ENCODE measurements at places on chromosomes 6 and 20.

DNA sequence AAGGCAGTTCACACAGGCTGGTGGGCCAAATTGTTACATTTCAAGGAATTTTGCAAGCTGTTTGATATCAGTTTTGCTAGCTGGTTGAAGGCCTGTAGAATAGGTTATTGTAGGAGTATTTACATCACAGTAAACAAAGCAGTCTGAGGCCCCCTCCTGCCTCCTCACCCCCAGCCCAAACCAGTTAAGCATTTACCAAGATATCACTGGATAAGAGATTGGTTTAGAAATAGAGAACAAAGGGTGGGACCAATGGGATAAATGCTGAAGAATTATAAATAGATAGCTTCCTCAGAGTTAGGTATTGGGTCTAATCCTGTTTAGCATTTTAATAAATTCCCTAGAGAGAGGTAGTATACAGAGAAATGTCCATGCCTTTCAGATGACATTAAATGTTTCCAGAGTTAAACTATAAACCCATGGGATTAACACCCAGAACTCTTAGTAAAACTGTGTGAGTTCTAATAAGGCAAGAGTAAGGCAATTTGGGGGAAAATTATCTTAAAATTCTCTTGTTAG lies 2.3 kb upstream of the PHACTR2 start:
- DNase-seq: no peak

DNA sequence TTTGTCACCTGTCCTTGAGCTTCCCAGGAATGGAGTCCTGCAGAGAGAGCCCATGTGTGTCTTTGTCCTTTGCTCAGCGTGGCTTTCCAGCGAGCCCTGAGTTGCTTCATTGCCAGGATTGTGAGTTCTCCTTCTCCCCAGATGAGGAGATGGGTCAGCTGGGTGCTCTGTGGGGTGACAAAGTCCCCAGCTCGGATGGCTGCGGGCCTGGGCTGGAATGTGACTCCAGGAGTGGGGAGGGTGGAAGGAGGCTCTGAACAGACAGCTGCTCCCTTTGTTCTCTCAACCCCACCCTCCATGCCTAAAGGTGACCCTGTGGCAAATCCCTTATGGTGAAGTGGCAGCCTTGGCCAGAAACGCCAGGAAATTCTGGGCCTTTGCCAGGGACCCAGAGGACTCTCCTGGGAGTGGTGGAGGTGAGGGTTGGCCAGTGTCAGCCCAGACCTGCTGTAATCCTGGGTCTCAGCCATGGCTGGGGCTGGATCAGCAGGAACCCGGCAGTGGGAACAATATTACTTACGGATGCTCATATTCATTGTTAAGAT lies 44.4 kb upstream of the CST5 start:
- DNase-seq: no peak

DNA sequence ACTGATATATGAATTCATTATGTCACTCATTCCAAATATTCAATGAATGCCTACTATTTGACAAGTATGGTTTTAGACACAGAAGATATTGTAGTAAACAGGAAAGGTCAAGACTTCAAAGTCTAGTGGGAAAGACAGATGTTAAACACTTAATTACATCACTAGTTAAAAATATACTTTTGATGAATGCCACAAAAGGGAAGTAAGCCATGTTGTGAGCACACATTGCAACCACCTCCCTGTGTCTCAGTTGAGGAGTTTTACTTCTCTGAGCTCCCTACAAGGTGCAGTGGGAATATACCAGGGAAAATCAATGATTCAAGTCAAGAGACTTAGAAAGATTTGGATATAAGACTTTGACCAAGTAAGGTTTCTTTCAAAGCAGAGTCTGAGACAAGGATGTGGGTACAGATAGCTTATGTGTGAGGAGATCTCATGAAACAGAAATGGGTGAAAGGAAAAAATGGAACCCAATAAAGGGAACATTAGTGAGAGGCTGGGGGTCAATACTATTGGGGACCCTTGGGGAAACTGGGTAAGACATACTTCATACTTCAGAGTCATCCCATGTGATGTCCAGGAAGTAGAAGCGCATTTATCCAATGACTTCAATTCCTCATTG lies 503.7 kb downstream of the KIF16B start:
- DNase-seq: no peak

GRCh38 chr20:46113113-46113470 lies 5.0 kb upstream of the CD40 start:
- no peak for DNase-seq

GRCh38 chr6:154383273-154383672 lies 26.7 kb upstream of the IPCEF1 start:
- DNase-seq: no peak

- no peak for DNase-seq
These were observed 154.7 kb downstream of the PHF3 start for GRCh38 chr6:63790334-63790733.

- no peak for DNase-seq
These were observed 59.8 kb downstream of the FAM120B start for GRCh38 chr6:170366248-170366960.

GRCh38 chr6:35300848-35301247 lies 3.2 kb downstream of the DEF6 start:
- DNase-seq: peak; percentile 79

DNA sequence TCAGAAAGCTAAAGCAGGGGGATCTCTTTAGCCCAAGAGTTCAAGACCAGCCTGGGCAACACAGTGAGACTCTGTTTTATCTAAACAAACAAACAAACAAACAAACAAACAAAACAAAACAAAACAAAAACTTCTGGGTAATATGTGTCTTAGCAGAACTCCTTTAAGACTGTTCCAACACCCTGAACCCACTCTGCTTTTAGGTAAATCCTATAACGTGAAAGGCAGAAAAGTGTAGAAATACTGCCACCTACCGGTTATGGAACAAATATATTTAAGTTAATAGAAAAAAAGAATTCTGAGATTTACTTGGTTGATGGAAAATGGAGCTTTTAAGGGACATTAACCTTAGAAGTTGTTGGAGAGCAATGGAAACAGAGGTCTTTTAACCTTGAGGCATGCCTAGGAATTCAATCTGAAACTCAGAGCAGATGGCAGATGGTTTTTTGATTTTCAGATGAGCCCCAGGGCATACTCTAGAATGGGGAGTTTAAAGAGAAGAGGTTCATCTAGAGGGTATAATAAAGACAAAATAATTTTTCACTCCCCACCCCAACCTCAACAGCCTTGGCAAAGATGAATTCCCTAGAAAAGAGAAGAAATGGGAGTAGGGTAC lies 38.5 kb downstream of the SOD2 start:
- DNase-seq: no peak

DNA sequence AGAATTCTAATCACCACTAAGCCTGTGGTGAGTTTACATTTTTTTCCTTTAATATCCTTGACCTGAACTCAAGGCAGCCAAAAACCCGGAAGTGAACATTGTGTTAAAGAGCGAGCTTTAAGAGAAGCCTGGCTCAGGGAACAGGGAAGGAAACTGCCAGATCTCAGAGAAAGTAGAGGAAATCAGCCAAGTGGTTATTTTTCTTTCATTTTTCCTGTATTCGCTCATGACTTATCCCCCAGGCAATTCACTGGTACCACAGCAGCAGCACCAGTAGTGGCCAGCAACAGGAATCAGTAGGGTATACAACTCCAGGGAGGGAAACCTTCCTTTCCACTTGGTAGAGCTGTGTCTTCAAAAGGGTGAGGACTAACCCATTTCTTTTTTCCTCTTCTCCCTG lies 89.6 kb upstream of the HMGCLL1 start:
- DNase-seq: no peak

DNA sequence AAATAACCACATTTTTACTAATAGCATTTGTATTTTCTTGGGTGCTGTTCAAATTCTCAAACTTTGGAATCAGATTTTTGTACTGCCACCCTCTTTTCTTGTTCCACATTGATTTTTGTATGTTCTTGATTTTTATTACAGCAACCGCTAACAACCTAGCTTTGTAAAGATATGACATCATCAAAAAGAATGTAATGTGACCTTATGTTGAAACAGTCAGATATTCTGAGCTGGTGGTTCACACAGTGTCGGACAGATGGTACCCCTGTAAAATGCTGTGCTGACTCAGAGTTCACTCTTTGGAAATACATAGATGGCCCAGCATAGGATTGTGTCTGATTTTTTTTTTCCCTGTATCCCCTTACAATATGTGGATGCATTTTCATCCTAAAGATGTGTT lies 118.9 kb downstream of the QKI start:
- DNase-seq: no peak

DNA sequence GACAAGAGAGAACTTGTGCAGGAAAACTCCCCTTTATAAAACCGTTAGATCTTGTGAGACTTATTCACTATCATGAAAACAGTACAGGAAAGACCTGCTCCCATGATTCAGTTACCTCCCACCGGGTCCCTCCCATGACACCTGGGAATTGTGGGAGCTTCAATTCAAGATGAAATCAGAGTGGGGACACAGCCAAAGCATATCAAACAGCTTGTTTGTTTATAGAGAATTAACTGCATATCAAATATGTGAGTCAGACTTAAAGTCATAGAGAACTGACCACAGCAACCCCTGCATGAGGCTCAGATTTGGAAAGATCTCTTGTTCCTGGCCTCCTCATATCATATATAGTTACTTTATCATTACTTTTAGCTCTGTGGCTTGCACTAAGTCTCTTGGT lies 29.1 kb upstream of the HDAC2 start:
- no peak for DNase-seq

DNA sequence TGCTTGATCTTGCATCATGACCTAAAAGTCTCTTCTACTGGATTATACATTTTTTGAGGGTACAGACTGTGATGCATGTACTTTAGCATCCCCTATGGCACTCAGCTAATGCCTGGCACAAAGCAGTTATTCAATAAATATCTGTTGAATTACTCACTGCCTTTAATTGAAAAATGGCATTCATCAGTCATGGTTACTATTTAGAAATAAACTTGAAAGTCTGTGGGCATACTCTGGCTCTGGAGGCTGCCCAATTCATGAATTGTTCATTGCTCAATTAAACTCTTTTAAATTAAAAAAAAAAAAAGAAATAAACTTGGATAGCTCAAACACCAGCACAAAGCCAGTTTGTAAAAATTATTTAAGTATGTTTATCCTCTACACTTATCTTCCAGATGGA lies 40.0 kb downstream of the HEBP2 start:
- DNase-seq: no peak

- peak; percentile 2 for DNase-seq
These were observed 476.8 kb upstream of the SOX4 start for GRCh38 chr6:21116736-21117135.

- DNase-seq: peak; percentile 23
These were observed 50.3 kb upstream of the TXNDC5 start for GRCh38 chr6:7960848-7961247.

GRCh38 chr20:35120012-35120701 lies 27.0 kb downstream of the EDEM2 start:
- DNase-seq: peak; percentile 71

- DNase-seq: no peak
These were observed 16.3 kb downstream of the GTSF1L start for GRCh38 chr20:43710370-43711044.

DNA sequence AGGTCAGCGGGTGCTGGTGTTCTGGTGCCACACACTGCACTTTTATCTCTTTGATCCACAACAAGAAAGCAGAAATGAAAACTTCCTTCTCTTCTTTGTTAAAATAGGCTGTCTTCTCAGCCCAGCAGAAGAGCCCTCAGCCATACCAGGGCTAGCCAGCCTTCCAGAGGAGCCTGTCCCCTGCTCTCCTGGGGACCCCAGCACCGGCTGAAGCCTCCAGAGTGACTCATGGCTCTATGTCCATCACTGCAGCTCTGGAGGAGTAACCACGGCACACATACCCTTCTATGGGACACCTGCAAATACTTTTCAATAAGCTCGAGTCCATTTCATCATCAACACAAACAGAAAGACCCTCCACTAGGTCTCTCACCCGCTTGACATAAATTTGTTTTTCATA lies 135.6 kb upstream of the CST7 start:
- DNase-seq: no peak

GRCh38 chr6:145878591-145879295 lies 64.1 kb upstream of the FBXO30 start:
- no peak for DNase-seq

- DNase-seq: no peak
These were observed 14.5 kb downstream of the TFAP2A start for GRCh38 chr6:10400330-10400729.

DNA sequence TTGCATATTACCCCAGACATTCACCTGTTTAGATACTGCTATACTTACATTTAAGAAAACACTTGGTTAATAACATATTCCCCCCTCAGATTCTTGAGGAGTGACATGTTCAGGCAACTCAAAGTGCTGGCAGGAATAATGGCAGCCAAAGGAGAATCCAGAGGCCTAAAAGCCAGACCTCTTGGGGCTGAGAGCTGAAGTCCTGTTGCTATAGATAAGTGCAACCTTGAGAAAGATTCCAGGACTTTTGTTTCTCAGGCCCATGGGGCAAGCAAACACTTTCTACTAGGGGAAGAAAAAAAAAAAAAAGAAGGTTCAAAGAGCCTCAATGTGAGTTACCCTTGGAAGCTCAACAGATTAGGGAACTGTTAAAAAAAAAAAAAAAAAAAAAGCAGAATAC lies 132.8 kb upstream of the BEND3 start:
- no peak for DNase-seq

- DNase-seq: no peak
These were observed 109.7 kb upstream of the GMDS start for GRCh38 chr6:2355150-2355549.

DNA sequence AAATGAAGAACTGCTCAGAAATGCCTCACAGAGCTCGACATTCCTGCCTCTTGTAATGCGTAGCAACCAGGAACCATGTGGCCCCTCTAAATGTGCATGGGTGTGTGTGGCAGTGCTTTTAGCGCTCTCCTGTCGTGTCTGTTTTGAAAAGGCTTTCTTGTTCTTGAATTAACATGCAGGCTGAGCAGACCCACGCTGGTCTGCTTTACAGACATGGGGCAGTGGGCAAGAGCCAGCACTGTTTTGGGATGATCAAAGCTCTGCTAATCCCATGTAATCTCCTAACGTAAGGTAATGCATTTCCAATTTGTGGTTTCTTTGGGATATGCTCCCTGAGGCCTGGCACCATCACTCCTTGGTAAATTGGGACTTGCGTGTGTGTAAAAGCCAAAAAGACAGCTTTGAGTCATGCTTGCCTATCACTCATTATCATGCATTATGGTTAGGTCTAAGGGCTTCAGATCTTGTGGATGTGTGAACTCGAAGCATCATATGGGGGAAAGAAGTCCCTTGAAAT lies 11.8 kb downstream of the RIPOR2 start:
- DNase-seq: no peak

GRCh38 chr6:41713159-41713649 lies 22.2 kb downstream of the TFEB start:
- DNase-seq: no peak
